ENCODE measurements at places on chromosomes 3 and 15.

DNA sequence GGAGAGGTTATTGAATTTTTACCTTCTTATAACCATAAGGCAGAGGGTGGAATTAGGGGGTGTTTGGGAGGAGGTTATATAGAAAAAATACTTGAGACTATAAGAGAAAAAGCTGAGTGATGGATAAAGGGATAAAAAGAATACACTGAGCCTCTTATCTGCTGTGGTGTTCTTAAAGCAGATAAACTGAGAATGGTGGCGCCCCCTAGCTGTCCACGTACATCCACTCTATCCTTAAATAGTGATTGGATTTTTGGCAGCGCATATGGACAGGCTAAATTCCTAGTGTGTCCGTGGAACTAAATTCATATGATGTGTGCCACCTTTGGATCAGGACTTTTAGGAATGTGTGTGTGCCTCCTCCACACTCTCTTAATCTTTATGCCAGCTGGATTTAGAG is 121.1 kb downstream of the OXSM start:
- no peak for DNase-seq

DNA sequence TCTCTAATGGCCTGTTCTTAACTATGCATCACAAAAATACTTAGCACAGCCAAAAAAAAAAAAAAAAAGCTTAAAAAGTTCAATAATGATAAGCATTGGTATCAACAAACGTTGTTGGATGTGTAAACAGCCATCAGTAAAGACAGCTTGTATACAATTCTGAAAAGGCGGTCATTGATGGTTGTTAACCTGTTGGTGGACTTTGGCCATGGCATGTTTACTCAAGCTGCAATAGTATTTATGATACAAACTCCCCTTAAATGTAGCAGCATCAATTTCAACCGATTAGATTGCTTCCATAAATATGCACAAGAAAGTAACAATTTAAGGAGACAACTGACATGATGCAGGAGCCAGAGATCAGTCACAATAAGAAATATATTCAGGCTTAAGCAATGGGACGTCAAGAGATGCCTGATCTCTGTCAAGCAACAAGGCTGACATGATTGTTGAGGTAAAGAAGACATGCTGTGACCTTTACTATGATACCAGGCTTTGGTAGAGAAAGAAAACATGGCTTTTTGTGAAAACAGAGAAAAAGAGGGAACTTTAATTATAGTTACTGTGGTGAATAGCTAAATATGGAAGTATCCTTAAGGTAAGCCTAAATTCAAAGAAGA is 14.2 kb upstream of the SLC7A14 start:
- no peak for DNase-seq

DNA sequence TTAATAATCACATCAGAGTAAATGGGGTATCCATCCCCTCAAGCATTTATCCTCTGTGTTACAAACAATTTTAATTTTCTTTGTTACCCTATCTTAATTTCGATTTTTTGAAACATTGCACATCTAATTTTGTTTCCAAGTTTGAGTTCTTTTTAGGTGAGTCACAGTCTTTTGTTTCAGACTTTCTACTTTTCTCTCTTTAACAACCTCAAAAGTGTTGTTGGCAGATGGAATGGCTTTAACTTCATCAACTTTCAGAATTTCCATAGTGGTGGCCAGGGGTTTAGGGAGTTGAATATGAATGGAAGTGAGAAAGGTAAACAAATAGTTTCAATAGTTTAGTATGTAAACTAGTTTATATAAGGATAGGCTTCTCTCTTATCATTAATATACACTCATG is 223.0 kb upstream of the MLF1 start:
- DNase-seq: no peak

- DNase-seq: no peak
Measured at GRCh38 chr3:42055291-42055690, 35.9 kb upstream of the TRAK1 start.

DNA sequence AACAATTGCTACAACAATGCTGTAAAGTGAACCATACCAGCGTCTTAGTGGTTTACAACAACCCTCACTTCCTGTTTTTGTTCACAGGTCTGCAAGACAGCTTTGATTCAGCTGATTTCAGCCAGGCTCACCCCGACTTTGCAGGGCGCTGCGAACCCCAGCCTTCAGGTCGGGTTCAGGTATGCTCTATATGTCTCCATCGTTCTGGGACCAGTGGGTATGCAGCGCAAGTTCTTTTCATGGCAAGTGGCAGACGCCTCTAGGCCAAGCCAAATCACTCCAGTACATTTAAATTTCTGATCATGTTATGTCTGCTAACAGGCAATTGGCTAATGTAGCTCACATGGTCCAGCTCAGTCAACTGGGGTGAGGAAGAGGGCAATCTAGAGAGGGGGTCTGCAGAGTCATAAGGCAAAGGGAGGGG is 52.4 kb upstream of the RGMA start:
- no peak for DNase-seq

DNA sequence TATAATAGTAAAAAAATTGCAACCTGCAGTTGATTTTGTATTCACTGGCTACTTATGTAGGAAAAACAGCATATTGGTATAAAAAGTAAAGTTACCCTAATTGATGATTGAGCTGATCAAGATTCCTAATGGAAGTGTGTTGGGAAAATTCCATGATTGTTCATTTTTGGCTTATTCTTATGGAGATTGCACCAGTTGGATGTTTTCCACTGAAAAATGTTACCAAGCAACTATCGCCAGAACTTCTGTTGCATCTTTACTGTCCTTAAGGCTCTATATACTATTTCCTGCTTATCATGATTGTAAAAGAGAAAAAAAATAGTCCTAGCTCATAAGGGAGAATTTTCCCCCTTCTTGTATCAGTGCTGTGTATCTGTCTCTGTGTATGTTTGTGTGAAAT is 48.6 kb downstream of the SLC25A26 start:
- DNase-seq: no peak

GRCh38 chr15:44595246-44595645 is 58.3 kb downstream of the EIF3J start:
- no peak for DNase-seq

- DNase-seq: no peak
Measured at GRCh38 chr15:81947548-81947947, 98.3 kb downstream of the MEX3B start.

- DNase-seq: no peak
Measured at GRCh38 chr15:69161079-69161877, 843 bp downstream of the GLCE start.

DNA sequence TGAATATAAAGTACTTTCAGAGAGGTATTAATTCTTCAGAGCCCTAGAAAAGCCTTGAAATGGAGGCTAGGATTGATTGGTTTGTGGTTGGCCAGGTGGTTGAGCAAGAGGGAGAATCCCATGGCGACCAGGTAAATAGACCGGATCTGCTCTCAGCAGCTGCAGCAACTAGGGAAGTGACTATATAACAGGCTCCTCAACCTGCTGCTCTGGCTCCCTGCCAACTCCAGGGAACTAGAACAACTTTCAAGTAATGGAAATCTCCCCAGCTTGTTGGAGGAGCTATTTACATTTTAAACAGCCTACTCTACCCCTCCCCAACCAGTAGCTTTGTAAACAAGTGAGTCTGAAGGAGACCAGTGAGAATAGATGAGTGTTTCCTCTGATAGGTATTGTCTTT is 121.8 kb upstream of the CADM2 start:
- DNase-seq: no peak

DNA sequence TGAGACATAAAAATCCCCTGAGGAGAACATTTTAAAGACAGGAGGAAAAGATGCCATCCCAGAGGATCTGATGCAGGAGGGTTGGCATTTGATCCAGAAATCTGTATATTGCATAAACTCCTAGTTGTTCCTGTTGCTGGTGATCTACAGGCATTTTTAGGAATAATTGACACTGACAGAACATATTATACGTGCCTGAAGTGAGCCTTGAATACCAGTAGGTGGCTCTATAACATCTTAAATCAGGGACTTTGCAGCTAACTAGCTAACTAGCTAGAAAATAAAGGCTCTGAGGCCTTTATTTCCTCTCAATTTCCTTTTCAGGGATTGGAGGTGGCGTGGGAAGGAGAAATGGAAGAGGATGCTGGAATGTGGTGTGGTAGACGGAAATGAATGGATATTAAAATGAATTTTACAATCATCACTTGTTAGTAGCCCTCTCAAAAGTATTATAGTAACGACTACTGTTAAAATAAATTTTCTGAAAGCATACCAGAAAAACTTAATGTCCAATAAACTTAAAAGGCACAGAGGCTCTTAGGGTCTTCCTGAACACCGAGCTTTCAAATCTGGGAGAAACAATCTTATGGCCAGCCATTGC is 73.8 kb upstream of the ZBED2 start:
- DNase-seq: peak; percentile 31

- DNase-seq: no peak
Measured at GRCh38 chr15:90435652-90436337, 47.8 kb downstream of the IQGAP1 start.

DNA sequence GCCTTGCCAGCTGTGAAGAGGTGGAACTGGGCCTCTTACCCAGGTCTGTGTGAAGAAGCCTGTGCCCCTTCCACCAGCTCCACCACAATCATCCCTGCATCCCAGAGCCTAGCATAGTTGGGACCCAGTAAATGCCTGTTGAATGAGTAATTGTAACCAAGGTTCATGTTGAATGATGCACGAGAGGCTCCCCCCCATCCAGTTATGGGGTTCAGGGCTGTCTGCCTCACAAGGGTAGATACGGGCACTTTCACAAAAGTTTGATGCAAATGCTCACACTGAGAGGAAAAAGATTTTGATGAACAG is 29.5 kb upstream of the TSEN2 start:
- DNase-seq: no peak

- no peak for DNase-seq
Measured at GRCh38 chr3:118811236-118811732, 223.4 kb downstream of the IGSF11 start.

DNA sequence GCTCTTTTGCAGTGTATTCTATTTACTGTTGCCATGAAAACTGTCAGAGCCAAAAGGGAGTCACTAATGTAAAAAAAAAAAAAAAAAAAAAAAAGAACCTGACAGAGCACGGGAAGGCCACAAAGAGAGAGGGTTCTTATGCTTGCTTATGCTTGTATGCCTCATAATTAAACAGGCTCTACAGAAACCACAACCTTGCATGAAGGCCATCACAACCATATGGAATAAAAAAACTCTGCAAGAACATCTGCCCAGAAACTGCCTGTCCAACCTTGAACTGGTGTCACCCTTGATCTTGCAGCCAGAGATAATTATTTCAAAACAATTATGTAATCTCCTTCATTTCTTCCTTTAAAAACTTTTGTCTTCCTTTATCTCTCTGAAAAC is 50.1 kb downstream of the CFAP20DC start:
- DNase-seq: no peak

GRCh38 chr3:172239218-172239790 is 199.9 kb downstream of the FNDC3B start:
- DNase-seq: no peak

DNA sequence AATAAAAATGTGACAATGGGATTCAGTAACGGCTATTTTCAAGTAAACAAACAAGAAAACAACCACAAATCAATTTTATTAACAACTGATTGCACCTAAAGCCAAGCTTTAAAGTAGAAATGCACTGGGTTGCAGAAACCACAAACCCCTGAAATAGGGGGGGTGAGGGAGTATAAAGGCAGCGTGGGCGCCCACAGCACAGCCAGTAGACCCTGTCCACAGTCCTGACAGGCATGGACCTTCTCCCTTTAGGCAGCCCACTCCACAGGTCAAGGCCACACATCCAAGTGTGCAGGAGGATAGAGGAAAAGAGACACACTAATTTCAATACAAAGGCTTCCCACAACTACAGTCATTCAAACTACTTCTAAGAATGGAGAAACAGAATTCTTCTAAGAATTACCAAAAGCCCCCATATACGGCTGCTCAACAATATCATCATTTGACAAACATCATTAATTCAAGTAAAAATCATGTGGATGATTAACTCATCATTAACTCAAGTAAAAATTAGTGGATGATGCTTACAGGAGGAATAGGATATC is 48.7 kb downstream of the CHSY1 start:
- DNase-seq: no peak

DNA sequence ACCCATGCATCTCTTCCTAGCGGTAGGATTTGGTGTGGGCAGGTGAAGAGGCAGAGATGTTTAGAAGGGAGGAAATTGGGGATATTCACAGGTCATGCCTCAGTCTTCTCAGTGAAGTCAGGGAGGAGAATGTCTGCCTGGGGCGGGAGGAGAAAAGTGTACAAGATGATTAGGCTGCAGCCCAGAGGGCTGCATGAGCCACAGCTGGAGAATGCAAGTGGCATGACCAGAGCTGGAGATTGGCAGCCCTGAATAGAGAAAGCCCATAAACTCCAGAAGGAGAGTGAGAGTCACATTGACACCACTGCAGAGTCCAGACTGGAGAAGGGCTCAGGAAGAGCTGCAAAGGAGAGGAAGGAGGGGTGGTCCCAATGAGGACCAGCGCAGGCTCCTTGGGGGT is 22.6 kb downstream of the PDHB start:
- DNase-seq: no peak

DNA sequence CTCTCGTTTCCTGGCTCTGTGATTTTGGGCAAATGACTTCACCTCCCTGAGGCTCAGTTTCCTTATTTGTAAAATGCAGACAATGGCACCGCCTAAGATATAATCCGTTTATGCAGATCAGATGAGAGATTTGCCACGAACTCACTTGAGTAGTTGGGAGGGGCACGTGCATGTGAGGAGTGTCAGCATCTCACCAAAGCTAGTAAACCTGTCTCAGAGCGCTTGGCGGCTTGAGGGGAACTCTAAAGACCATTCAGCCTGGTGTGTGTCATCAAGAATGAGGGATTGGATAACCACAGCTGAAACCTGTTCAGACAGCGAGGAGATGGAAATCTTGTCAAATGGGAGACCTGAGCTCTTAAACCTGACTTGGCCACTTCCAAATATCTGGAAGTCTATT is 48.7 kb downstream of the BDH1 start:
- DNase-seq: no peak

- DNase-seq: no peak
Measured at GRCh38 chr3:139521144-139521543, 18.4 kb downstream of the RBP1 start.

DNA sequence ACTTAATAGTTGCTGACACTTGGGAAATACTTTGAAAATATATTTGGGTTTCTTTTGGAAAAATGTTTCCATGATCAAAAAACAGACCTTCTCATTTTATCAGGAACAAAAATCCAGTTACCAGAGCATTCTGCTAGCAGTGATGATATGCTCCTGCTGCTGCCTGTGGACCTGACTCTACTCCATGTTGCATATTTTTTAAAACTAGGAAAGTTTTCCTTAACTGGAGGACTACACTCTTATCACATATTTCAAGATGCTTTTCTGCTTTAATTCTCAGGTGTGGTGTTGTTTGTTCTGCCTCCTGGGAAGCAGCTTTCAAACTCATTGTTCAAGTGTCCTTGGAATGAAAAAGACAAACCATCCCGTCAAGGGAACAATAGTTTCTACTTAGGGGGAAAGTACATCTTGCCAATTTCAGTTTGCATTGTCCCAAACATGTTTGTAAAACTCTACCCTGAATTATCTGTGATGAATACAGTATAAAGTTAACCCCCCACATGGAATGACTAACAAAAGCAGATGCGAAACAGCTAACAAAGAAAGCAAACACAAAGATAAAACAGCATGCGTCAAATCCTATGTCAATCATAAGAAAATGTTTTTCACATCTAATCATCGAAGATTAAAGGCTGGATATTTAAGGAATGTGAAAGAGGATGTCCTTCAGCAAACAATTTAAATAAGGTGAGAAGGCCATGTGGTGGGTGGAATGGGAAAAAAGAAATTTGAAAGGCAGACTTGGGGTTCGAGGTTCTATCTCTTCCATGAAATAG is 40.1 kb upstream of the PSMD6 start:
- DNase-seq: no peak

GRCh38 chr3:173395412-173396181 is 1.9 kb upstream of the NLGN1 start:
- peak; percentile 58 for DNase-seq

GRCh38 chr3:135141160-135141559 is 346.1 kb downstream of the EPHB1 start:
- DNase-seq: no peak
